ENCODE measurements at places on chromosomes 7 and 10. TPM values are rescaled to one million over a fixed set of nuclear protein-coding genes. Genes with fewer than 3 reads are reported as not detected.

DNA sequence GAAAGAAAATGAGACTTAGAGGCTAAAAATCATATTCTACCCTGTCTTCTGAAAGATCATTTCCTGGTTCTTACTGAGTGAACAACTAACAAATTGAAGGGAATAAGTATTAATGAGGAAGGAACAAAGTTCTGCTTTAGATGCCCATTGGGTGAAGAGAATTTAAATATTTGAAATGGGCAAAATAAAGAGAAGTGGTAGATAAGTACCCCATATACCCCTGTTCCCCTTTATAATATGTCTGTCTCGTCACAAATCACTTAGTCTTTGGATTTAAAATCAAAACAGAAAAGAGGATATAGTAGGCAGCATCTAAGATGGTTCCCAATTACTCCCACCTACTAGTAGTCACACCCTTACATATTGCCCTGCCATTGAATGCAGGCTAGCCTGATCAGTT lies 13.2 kb downstream of the TES start:
- DNase-seq = no peak

GRCh38 chr10:49379596-49380410 lies 16.1 kb downstream of the DRGX start:
- no peak for DNase-seq

DNA sequence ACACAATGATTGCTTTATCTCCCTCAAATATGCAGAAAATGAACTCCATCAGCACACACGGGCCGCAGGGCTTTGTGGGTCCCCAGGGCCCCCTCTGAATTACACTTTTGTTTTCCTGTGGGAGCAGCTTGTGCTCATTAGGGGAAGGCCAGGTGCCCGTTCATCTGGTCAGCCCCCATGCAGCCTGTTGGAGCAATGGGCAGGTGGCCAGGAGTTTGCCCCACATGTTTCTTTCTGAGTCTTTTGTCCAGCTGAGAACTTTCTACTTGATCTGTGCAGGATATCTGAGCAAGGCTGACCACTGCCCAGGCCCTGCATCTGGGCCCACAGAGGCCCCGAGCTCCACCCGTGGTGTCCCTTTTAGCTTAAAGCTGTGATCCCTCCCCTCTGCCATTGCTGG lies 105.3 kb upstream of the FAM20C start:
- no peak for DNase-seq

DNA sequence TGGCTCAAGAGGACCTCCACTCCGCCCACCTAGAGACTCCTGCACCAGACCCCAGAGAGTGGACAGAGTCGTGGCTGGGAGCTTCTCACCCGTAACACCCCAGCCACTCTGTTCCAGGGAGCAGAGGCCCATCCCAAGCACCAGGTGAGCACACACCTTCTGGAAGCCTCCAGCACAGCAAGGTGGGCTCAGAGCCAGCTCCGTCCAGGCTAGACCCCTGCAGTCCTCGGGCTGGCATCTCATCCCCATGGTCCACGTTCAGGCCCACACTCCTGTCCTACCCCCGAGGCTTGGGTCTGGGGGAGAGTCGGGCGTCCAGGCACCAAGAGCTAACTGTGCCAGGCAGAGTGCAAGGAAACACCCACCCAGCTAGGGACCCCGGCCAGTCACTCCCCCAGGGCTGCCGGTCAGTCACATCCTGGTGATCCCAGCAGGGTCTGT lies 13.2 kb downstream of the PDGFA start:
- DNase-seq = peak; percentile 44

GRCh38 chr7:121595758-121596696 lies 199.9 kb upstream of the FAM3C start:
- no peak for DNase-seq

GRCh38 chr7:129721068-129721467 lies 109.5 kb downstream of the NRF1 start:
- DNase-seq = no peak

DNA sequence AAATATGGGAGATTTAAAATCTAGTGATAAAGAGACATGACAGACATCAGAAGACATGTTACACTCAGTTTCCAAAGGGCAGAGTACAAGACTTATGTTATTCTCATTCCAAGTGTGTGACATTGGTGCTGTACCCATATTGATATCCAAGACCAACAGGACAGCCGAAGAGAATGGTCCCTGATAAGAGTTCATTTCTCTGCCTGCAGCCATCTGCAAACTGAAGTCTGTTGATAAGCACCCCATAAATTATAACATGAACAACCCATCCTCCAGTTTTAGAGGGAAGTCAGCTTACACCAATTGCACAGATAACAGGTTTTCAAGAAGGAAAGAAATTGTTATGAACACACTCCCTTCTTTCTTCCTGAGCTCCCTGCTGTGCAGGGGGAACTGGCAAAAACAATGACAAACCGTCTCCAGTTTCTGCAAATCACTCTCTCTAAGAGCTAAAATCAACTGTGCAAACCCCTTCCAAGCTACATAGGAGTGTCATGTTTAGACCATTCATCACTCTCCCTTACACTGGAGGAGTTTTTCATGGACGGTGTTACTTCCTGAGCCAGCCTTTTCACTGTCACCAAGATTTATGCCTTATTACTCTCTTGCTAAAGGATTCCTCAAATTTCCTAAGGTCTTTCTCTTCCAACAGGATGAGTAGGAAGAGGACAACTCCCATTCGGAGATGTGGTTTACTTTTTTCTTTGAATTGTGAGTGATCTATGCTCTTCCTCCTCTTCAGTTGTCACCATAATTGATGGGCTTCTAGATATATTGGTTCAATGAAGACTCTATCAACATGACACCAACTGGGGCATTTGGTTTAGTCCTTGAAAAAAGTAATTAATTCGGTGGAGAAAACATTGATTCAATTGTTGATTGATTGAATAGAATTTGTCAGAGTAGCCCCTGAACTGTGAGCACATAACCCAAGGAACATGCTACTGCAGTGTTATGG lies 80.3 kb upstream of the FAM171A1 start:
- DNase-seq = no peak

SPDYE9 gene
- not detected for total RNA-seq

DNA sequence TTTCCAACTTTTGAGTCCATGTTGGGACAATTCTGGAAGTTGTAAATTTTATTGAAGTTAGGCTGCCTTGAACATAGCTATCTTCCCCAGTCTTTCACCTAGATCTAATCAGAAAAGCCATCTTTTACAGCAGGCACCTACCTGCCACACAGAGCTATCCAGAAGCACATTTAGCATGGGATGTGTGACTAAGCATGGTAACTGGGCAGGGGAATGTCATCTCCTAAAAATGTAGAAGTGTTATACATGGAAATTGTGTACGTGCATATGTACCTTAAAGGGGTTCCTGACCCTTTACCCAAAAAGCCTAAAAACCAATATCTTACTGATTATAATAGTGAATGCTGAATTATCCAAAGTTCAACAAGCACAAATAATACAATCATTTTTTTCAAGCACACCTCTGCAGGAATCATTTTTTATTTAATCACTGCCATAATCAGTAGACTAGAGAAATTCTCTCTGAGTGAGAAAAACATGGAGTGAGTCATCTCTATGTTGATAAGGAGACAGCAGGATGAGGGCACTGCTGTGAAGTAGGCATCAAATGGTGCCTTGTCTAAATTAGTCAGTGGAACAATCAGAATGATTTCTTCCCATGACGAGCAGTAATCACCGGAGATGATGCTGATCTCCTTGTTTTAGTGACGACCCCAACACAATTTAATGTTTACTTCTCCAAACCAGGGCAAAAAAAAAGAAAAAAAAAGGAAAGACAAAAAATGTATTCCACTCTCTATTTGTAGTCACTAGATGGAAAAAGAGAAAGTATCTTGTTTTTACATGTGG lies 75.9 kb downstream of the SORBS1 start:
- DNase-seq = no peak
